ENCODE measurements at places on chromosomes 2 and 18.

DNA sequence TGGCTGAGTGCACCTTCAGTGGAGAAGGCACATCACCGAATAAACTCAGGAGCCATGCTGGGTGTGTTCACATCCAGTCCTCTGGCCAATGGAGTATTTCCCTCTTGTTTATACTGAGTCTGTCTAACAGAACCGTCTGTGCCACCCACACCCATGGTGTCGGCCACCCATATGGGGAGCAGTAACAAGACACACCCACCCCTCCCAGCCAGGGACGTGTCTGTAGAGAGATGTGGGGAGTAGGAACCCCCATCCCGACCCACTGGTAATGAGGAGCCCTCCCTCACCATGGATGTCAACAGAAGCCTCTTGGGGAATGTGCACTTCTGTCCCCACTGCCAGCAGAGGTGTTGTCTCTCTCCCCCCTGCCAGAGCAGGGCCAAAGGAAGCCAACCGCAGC is 37.1 kb downstream of the KCNG2 start:
- no peak for DNase-seq

DNA sequence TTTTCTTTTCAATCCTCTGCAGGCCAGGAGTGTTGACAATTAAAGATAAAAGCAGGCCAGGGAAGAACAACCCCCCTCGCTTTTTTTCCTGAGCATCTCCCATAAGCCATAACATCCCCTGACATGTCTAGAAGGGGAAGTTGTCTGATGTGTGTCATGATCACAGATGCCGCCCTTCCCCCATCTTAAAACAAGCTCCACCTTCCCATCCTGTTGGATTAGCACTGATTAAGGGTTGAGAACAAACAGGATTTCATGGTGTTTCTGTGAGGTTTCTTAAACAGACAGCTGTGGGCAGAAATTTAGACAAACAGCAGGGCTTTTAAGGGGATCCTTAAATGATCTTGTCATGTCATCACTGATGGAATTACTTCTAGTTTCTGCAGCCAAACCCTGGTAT is 59.4 kb upstream of the UPP2 start:
- no peak for DNase-seq

- no peak for DNase-seq
These were observed 55.7 kb upstream of the RASGRP3 start for GRCh38 chr2:33420726-33421125.

DNA sequence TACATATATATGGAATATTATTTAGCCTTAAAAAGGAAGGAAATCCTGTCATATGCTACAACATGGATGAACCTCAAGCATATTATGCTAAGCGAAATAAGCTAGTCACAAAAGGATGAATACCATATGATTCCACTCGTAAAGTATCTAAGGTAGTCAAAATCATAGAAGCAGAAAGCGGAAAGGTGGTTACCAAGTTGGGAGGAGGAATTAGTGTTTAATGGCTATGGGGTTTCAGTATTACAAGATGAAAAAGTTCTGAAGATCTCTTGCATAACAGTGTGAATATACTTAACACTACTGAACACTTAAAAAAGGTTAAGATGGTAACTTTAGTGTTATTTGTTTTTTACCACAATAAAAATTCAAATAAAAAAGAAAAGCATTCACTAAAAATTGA is 99.0 kb downstream of the MGAT5 start:
- DNase-seq: no peak

GRCh38 chr2:219702796-219703545 is 75.5 kb downstream of the SLC4A3 start:
- no peak for DNase-seq

DNA sequence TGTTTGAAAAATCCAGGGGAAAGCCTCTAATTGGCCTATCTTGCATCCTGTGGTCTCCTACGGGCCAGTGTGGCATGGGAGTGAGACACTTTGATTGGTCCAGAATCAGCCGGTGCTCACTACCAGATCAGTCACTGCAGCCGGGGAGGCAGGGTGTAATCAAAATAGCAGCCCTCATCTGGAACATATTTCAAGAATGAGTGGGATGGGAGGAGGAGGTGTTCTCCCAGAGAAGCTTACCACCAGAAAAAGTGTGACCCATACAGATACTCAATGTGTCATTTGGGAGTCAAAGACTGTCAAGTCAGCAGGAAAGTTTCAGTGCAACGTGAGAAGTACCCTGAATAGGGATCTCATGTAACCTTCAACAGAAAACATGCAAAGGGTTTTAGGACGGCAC is 393.9 kb upstream of the SLC14A2 start:
- no peak for DNase-seq

- no peak for DNase-seq
These were observed 196.1 kb downstream of the EIPR1 start for GRCh38 chr2:3181416-3182010.

DNA sequence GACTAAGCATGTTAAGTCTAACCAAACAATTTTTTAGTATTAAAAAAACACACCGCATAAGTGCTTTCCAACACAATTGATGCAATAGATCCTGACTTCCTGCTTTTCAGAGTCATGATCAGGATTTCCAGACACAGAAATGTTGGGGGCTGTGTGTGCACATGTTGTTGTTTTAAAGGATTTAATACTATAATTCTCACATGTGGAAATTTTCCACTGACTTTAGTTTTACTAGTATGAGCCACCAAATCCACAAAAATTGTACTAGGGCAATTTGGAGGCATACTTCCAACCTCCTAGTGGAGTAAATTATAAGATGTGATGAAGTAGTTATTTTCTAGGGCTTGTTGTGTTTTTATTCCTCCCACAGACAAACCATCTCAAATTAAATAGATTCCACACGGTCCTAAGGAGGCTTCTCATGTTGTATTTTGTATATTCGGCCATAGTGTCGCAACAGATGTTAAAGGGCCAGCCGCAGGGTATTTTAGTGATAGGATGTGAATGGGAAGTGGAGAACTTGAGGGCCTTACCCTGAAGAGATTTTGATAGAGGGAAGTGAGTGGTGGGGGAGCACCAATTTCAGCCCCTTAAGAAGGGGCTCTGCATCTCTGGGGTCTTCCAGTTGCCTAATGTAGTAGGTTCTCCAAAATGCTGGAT is 108.9 kb upstream of the KLF7 start:
- no peak for DNase-seq

- DNase-seq: peak; percentile 92
These were observed at the start of gene CXCR4 for GRCh38 chr2:136117909-136118818. CXCR4 (minus strand) TSS chr2:136118149; CDS start chr2:136118060, 89 bp downstream.

- DNase-seq: no peak
These were observed 434.8 kb upstream of the SLC8A1 start for GRCh38 chr2:40886655-40887054.

GRCh38 chr2:48272199-48272598 is 257.8 kb upstream of the STON1 start:
- DNase-seq: no peak

GRCh38 chr2:64666810-64667438 is 13.2 kb upstream of the SERTAD2 start:
- DNase-seq: no peak

- DNase-seq: no peak
These were observed 620.3 kb upstream of the POU3F3 start for GRCh38 chr2:104233591-104233990.

GRCh38 chr2:64143169-64144056 is 807 bp downstream of the PELI1 start:
- no peak for DNase-seq

GRCh38 chr2:240226672-240227537 is 86.4 kb upstream of the OTOS start:
- no peak for DNase-seq

- DNase-seq: no peak
These were observed 9.4 kb upstream of the PSD4 start for GRCh38 chr2:113164215-113164929.

- DNase-seq: no peak
These were observed 32.7 kb downstream of the SIX3 start for GRCh38 chr2:44974064-44974715.

DNA sequence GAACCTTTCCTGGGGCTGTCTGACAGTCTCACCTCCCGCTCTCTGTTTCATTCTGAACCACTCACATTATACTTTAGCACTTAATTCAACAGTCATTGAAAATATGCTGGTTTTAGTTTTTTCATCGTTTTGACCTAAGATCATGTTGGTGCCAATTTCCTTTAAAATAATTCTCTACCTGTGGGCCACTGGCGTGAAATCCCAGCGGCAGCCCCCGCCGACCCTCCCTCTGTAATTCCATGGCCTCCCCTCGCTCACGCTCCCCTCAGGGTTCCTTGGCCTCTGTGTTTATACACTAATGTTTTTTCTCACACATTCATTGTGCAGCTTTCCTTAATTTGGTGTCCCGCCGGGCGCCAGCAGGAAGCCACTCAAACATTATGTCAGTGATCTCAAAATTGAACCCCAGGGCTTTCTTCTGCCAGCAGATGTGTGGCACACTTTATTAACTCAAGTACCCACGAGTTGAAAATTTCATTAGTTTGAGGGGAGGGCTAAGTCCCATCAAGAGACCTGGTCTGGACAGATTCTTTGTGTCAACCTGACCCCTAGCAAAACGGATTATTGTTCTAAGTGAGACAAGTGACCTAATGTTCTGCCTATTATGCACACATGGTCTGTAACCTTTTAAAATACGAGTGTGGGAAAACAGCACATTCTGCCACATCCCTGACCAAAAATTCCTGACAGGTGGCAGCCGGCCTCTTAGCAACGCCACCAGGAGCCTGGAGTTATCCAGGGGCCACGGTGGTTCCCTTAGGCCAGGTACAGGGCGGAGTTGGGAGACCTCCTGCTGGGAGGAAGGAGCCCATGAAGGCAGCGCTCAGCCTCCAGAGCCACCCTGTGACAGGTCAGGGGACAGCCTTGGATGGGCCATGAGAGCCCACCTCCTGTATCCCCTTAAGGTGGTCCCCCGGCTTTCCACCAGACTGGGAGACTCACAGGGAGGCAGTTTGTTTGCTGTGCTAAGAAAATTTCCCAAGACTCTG is 53.1 kb downstream of the APOB start:
- DNase-seq: no peak

DNA sequence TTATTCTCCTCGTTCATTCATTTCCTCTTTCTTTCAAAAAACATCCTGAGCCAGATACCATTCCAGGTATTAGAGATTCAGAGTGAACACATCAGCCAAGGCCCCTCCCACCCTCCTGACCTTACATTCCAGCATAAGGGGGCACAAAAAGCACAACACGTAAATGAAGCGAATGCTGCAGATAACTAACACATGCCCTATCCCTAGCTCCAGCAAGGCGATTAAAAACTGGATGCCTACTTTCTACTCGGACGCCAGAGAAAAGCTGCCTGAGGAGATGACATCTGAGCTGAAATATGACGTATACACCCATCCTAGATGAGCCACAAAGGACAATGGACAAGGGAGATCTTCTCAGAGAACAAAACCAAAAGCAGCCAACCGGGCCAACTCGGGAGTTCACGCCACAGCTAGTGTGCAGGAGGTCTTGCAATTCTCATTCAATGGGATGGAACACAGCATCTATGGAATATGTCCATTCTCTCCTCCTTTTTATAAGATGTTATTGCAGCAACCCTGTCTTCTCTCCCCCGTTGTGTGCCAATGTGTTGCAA is 33.5 kb downstream of the FEZ2 start:
- no peak for DNase-seq

- no peak for DNase-seq
These were observed 349.5 kb downstream of the TGIF1 start for GRCh38 chr18:3799515-3799914.

GRCh38 chr18:49359732-49360444 is 100.6 kb downstream of the DYM start:
- no peak for DNase-seq

DNA sequence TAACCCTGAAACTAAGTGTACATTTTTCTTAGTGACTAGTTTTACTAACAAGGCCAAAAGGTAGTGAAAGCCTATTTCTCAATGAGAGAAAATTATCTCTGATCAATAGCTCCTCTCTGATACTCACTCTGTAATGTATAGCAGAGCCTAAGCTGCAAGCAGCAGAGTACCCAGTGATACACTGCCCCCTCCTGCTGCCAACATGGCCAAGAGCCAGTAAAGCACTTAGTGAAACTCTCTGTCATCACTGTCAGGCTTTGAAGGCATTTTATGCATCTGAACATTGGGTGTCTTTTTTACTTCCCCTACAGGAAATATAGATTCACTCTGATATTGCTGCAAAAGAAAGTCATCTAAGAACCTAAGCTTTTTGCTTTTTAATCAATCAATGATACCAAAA is 784.1 kb upstream of the CDH7 start:
- no peak for DNase-seq

DNA sequence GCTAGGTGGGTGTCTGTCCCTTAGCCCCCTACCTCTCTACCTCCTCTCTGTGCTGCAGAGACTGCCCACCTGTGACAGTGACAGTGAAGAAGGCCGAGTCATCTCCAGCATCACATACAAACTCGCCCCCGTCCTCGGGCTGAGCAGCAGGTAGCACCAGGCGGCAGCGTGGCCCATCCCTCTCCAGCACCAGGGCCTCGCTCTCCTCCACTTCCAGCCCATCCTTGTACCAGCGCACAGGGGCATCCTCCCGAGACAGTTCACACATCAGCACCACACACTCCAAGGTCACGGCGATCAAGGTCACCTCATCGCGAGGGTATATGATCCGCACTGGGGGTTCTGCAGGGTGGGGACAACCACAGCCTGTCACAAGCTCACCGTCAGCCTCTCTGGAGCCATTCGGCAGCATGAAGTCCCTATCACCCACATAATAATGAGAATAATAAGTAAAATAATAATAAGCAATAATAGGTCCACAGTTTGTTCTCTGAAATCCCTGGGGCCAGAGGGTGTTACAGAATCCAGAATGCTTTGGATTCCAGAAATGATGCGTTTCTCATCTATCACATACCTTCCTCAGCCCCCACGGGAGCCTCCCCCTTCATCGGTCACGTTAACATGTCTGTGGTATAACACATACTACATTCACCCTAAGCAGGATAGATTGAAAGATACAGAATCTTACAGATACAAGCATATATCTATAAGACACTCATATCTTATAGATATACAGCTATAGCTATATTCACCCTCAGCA is 12.0 kb downstream of the OBSL1 start:
- DNase-seq: no peak

GRCh38 chr18:58341916-58342315 is 287.0 kb downstream of the ALPK2 start:
- DNase-seq: no peak

- no peak for DNase-seq
These were observed 108.9 kb upstream of the NABP1 start for GRCh38 chr2:191569025-191569424.

DNA sequence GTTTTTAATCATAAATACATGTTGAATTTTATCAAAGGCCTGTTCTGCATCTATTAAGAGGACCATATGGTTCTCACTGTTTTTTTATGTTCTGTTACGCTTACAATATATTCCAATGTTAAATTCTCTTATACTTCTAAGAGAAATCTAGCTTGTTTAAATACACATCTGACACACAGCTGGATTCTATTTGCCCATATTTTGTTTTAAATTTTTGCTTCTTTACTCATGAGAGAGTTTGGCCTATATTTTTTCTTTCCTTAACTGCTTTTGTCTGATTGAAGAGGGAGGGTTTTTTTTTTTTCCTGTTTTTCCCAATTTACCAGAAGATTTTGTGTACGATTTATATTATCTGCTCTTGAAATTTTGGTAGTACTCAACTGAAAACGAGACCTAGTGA is 34.9 kb downstream of the RNF144A start:
- DNase-seq: no peak
